NCI-H2107 (cell line): ENCODE measurements at places on chromosomes 1 and 21.

GRCh38 chr21:38244885-38245869 lies 11.6 kb upstream of the KCNJ15 start:
- no peak for DNase-seq

GRCh38 chr1:43930949-43931275 lies 2.7 kb upstream of the ARTN start:
- DNase-seq: no peak

DNA sequence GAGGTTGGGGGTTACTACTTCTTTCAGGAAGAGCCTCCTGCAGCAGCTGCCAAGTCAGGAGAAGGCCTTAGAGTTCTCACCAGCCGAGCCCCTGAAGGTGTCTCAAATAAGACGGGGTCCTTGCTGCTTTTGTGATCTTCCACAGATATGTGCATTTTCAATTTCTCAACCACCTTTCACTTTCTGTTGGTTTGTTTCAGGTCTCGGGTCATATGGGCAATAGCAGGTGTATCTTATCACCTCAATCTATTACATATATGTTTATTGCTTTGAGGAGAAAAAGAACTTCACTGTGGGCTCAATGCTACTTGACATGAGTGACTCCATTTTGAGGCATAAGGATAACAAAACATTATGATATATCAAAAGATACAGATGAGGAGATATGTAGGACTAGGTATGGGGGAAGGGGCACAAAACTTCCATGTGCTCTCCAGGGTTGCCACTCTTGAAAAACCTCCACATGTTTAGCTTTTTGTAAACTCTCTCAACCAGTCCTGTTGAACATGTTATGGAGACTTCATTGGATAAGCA lies 1171.4 kb upstream of the ADGRL2 start:
- DNase-seq: no peak

DNA sequence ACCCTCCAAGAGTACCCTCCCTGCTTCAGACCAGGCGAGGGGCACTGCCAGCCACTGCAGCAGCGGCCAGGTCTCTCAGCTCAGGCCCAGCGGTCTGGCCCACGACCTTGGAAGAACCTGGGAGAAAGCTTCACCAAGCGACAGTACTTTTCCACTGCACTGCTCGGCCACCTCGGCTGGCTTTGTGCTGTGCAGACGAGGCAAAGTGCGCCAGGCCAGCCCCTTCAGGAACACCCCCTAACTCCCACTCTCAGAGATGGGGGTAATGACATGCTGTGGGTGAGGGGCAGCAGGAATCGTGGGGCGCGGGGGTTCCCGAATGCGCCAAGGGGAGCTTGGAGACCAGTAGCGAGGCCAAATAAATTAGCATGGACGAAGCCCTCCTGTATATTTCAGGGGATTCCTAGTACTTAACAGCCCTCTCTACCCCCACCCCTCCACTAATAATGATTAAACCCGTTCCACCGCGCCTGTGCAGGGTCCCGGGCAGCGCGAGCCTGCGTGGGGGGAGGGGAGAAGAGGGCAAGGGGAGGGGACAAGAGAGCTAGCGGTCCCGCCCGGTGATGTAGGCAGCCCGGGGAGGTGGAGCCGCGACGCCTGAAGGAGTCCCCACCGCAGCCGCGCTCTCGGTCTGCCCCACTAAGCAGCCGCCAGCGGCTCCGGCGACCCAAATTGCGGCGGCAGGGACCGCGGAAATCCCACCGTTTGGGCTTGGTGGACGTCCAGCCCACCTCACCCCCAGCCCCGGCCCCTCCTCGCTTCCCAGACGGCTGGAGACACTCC lies at the start of gene FAM43B:
Gene FAM43B, plus strand, starts transcription at position 629 of the 783 bp plus-strand sequence. CDS start 401 bp downstream, outside the sequence.
- DNase-seq: no peak

DNA sequence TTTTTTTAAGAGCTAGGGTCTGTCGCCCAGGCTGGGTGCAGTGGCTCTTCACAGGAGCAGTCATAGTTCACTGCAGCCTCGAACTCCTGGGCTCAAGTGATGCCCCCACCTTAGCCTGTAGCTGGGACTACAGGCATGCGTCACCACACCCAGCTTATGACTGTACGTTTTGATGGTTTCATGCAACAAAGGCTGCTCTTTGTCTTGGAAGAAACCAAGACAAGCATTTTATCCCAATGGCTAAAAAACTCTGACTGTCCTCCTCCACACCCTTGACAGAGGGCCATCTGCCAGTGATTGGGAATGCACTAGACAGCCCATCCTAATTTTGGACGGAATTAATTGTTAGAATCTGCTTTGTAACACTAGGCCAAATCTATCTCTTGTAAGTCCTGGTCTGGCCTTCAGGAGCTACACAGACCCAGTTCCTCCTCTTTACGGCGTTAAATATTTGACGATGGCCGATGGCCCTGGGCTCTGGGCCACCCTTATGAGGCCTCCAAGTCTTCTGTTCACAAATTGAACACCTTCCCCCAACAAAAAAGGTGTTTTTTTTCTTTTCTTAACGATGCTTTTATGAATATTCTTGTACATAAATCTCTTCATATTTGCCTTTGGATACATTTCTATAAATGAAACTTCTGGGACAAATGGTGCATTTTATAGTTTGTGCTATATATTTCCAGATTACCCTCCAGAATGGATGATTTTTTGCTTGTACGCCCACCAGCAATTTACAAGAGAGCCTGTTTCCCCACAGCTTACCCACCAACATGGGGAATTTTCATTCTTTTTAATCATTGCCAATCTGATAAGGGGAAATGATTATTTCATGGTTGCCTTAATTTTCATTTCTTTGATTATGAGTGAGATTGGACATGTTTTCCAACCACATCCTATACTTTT lies 104.8 kb upstream of the SLC25A33 start:
- no peak for DNase-seq

- peak; percentile 77 for DNase-seq
Measured at GRCh38 chr1:43582162-43582566, 51.5 kb downstream of the PTPRF start.

- DNase-seq: no peak
Measured at GRCh38 chr1:35539824-35540261, 17.4 kb downstream of the KIAA0319L start.

- no peak for DNase-seq
Measured at GRCh38 chr1:82560566-82560965, 759.8 kb downstream of the ADGRL2 start.

GRCh38 chr1:176696109-176696508 lies 233.1 kb downstream of the PAPPA2 start:
- peak; percentile 91 for DNase-seq

DNA sequence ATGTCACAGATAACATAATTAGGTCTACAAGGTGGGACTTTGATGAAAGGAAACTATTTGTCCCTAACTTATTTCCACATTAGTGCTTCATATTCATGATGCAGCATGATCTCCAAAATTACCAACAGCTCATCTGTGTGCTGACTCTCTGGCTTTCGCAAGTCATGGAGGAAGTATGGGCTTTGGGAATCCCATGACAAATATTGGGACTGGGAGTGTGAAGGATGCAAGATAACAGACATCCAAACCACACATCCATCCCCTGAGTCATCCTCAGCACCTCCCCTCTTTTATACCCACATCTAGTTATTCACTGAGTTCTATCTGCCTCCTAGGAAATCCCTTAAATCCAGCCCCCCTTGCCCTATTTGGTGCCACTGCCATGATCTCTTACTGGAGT lies 102.8 kb upstream of the COL24A1 start:
- DNase-seq: no peak
